ENCODE measurements at places on chromosomes 13 and 19.

- no peak for DNase-seq
These were observed 2.4 kb upstream of the ACTL9 start for GRCh38 chr19:8700956-8701355.

GRCh38 chr19:17692566-17692965 is 4.4 kb upstream of the UNC13A start:
- no peak for DNase-seq

DNA sequence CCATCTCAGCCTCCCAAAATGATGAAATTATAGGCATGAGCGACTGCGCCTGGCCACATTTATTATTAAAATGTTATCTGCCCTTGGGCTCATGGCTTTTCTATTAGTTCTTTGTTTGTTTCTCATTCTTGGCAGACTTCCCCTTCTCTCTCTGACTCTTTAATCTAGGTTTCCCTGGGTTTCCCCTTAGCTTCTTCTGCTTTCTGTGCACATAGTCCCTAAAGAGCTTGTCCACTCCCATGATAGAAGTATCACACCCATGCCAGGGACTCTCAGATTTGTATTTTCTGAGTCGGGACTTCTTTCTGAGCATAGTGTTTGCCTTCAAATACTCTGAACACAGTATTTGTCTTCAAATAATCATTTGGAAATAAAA is 38.6 kb upstream of the ITM2B start:
- peak; percentile 12 for DNase-seq

DNA sequence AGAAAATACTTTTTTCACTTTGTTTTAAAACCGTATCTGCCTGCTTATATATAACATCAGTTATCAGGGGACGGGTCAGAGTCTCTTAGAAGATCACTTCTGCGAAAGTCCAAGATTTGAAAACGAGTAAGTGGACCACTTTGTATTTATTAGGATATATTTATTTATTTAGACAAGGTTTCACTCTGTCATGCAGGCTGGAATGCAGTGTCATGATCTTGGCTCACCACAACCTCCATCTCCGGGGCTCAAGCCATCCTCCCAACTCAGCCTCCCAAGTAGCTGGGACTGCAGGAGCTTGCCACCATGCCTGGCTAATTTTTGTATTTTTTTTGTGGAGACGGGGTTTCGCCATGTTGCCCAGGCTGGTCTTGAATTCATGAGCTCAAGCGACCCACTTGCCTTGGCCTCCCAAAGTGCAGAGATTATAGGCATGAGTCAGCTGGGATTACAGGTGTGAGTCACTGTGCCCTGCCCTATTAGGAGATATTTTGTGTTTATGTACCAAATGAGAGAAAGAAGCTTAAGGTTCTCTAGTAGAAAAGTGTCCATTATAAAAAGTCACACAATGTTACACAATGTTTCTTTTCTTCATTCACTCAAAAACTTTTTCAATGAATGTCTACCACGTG is 39.5 kb downstream of the RASL11A start:
- DNase-seq: no peak

DNA sequence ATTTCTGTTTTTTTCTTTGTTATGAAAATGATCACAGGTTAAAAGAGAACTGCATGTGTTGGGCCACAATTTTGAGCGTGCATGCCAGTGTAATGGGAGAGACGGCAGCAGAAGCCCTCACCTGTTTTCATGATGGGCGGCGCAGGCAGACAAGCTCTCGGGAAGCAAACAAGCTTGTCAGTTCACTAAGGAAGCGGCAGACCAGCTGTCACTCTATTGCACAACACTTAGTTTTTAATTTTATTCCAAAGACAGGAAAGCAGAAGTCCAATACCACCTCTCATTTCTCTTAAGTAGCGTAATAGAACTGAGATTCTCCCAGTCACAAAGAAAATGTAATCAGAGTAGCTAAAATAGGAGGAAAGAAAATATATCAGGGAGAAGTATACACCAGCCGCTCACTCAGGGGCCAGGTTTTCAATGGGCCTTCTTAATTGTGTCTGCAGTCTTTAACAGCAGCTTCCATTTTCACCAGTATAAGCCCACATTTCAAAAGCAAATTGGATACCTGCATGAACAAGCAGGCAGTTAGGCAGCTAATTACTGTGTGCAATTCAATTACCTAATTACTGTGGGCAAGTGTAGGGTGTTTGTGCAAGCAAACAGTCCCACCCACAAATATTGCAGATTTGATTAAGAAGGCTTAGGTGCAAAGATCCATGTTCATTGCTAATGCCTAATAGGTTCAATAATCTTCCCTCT is 711.4 kb downstream of the DIAPH3 start:
- DNase-seq: no peak

- DNase-seq: peak; percentile 79
These were observed 6.1 kb downstream of the IL4I1 start for GRCh38 chr19:49890349-49891311.

- no peak for DNase-seq
These were observed 5.1 kb downstream of the FSTL3 start for GRCh38 chr19:681029-682019.

DNA sequence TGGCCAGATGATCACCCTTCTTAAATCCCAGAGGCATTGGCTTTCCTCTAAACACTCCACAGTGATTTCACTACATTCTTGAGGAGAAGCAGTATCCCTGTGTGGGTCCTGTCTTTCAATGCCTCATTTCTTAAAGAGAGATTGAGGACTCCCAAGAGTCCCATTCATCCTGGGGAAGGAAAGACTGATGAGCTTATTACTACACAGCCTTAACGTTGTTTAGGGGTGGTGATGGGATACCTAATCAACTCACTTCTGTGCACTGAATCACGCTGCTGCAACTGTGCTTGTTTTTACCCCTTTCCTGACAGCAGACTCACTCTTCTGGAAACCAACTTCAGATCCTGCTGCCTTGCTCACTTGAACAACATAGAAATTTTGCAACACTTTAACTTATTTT is 203.1 kb downstream of the RGCC start:
- no peak for DNase-seq

- DNase-seq: no peak
These were observed 904.8 kb upstream of the PCDH20 start for GRCh38 chr13:62320129-62321108.

GRCh38 chr13:111517641-111518010 is 197.2 kb downstream of the TEX29 start:
- no peak for DNase-seq

DNA sequence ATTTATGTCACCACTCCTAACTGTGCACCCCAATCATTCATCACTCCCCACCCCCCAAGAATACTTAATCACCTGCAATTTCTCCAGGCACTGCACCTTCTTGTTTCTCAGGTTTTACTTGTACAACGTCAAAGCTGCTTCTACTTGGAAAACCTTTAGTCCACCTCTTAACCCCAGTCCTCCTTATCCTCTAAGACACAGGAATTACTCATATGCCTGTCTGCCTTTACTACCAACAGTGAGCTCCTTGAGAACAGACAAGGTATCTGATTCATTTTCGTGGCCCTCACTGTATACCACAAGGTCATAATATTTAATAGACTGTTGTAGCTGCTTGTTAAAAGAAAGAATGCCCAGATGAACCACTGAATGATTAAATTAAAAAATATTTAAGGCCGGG is 21.0 kb upstream of the NDFIP2 start:
- DNase-seq: no peak

- DNase-seq: no peak
These were observed 584.6 kb downstream of the GPC6 start for GRCh38 chr13:93811071-93811737.

- no peak for DNase-seq
These were observed 157.6 kb downstream of the FOXO1 start for GRCh38 chr13:40508767-40509342.

DNA sequence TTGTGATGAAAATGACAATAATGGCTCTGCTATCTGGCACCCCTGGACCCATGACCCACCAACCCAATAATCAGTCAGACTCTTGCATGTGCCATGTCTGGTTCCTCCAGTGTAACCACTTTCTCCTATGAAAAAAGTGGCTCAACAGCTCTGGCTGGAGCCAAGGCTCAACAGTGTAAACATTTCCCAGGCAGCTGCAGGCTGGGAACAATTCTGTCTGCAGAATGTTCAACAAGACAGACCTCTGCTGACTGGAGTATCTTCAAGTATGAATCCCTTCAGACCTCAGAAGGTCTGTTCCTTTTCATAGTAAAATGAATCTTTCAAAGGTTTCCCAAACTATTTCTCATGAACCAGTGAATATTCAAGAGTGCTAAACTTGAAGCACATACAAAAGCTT is 410.1 kb upstream of the HTR2A start:
- no peak for DNase-seq

GRCh38 chr19:7230826-7231225 is 63.4 kb downstream of the INSR start:
- no peak for DNase-seq

DNA sequence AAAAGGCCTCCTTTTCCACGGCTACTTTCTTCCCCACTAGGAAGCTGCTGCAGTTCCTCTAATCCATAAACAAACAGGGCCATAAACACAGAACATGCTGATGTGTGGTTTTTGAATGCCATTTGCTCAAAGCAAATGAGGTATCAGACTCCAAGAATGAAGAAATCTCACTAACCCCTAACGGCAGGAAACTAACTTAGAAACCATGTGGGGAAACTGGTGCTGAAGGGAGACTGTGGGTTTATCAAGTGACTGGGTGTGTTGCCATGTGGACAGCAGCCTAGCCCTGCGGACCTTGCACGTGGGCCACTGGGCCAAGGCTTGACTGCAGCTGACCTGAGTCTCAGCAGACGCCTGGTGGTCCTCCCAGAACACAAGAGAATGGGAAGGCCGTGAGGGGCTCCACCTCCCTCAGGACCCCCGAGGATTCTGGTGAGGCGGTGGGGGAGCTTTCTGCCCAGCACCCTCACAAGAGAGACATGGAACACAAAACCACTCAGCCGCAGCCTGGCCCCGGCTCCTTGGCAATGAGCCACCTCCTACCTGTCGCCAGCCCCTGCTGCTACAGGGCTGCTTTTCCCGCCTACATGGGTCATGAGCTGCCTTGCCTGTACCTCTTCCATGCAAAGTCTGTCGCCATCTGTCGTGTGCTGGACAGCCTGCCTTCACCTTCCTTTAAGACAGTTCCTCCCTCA is 10.6 kb downstream of the SLC15A1 start:
- no peak for DNase-seq

GRCh38 chr19:17539238-17540117 is 16.0 kb upstream of the COLGALT1 start:
- peak; percentile 97 for DNase-seq

GRCh38 chr19:44164327-44164672 is 600 bp upstream of the ZNF226 start:
- no peak for DNase-seq

GRCh38 chr19:8352134-8352827 is 9.2 kb upstream of the KANK3 start:
- no peak for DNase-seq

- DNase-seq: peak; percentile 50
These were observed 1.1 kb downstream of the ZNF850 start for GRCh38 chr19:36771261-36772231.

GRCh38 chr13:20370815-20371421 is 138.8 kb upstream of the GJB6 start:
- DNase-seq: no peak

- DNase-seq: peak; percentile 57
These were observed 2.0 kb upstream of the FFAR2 start for GRCh38 chr19:35445826-35446593.

DNA sequence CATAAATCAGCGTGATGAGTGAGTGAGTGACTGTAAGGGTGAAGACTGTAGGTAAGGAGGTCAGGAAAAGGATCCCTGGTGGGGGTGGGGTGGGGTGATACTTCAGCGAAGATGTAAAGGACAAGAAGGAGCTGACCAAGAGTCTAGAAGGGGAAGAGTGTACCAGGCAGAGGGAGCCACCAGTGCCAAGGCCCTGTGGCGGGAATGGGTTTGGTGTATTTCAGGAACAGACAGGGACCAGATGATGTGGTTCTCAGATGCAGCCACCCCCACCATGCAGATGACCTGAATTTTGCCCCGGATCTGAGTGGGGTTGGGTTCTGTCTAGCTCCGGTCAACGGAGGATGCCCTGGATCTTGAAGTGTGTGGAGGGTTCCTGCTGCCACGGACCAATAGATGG is 30.1 kb upstream of the SLC7A10 start:
- no peak for DNase-seq

- DNase-seq: no peak
These were observed 18.8 kb upstream of the CLASRP start for GRCh38 chr19:45020071-45020470.

DNA sequence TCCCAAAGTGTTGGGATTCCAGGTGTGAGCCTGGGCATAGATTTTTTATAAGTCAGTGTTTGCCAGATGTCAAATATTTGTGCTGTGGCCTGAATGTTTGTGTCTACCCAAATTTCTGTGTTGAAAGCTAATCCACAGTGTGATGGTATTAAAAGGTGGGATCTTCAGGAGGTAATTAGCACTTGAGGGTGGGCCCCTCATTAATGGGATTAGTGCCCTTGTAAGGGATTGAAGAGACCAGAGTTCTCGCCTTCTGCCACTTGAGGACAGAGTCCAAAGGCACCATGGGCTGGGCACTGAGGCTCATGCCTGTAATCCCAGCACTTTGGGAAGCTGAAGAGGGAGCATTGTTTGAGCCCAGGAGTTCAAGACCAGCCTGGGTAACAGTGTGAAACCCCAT is 9.7 kb upstream of the FBXO17 start:
- DNase-seq: no peak

DNA sequence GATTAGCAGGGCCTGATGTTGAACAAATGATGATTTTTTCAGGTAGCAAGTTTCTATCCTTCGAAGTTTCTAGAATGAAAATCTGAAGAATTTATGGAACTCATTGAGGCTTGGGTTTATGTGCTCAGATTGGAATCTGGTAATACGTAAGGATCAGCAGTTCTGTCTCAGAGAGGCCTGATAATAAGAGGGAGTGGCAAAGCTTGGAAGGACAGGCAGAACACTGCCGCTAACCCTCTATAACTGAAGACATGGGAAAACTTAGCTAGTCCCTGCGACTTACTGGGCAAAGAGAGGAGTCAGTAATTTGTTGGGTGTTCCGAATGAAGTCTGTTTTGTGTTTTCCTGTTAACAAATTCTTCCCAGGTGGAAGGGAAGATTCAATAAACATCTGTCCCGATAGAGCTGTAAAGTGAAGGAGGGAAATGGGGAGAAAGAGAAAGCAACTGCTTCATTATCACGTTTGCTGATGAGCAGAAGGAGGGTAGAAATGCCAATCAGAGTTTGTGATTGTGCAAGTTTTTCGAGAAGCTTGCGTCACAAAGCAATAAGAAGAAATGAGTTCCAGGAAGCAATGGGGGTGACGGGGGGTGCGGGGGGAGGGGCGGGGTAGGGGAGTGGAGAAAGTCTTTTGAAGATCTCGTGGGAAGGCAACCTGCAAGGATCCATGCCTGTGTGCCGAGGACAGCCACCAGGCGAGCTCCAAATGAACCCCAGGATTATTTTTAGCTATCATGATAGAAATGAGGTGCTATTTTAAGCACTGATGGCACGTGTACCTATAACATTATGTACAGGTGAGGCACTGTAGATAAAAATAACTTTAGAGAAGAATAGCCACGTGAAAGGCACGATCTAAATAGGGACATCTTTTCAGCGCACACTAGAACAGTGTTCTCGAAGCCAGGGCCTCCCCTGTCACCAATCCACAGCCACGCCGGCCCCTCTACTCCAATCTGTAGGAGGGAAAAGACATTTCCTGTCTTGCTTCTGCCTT is 224.1 kb downstream of the FGF9 start:
- DNase-seq: no peak

All from CD4-positive, alpha-beta T cell treated with Interleukin-21 for 1 hour (primary cell).